ENCODE measurements at places on chromosomes 2 and 18.

DNA sequence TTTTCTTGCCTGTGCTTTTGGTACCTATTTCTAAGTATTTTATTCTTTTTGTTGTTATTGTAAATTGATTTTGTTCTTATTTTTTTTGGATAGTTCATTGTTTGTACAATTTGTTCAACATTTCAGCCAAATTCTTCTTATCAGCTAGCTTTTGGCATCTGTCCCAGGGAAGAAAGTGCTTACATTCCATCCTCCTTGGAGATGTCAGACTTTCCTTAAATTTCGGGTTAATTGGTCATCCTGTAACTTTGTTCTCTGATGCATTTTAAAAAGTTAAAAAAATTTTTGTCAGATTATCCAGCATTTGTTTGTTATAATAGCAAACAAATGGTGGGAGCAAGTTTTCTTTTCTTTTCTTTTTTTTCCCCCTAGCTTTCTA lies 60.3 kb downstream of the PTH2R start:
- DNase-seq = no peak

GRCh38 chr2:14951569-14952285 lies 319.2 kb downstream of the LRATD1 start:
- no peak for DNase-seq

- no peak for DNase-seq
Measured at GRCh38 chr2:99085421-99085820, 56.1 kb upstream of the C2orf15 start.

DNA sequence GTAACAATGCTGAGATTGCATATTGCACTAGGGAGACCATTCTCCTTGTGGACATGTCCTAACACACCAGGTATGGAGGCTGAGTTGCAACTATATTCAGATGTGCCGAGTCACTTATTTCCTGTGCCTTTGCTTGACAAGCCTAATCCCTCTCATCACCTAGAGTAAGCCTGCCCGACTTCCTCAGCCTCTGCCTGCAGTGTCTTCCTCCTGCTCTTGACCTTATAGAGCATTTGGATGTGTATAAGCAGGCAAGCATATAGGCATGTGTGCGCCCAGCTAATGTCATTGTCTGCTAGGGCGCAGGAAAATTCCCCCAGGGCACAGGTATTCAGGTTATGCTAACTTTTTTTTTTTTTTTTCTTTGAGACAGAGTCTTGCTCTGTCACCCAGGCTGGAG lies 316.9 kb downstream of the CDH2 start:
- DNase-seq = no peak

DNA sequence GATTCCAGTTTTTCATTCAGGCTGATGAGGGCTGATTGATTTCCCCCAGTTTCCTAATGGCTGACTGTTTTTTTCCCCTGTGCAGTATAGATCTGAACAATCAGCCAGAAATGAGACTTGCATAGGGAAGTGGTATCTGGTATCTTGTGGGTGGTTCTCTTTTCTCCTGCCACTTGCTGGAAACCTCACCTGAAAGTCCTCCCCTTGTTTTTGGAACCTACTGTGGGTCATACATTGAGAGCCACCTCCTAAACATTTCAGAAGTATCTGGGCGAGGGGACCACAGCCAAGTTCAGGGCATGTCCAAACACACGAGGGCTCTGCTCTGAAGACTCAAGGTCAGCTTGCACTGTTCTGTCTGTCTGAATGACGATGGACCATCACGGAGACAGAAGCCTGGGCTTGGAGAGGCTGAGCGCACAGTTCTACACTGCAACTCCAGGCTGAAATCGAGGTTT lies 19.3 kb downstream of the ALPK2 start:
- DNase-seq = no peak

DNA sequence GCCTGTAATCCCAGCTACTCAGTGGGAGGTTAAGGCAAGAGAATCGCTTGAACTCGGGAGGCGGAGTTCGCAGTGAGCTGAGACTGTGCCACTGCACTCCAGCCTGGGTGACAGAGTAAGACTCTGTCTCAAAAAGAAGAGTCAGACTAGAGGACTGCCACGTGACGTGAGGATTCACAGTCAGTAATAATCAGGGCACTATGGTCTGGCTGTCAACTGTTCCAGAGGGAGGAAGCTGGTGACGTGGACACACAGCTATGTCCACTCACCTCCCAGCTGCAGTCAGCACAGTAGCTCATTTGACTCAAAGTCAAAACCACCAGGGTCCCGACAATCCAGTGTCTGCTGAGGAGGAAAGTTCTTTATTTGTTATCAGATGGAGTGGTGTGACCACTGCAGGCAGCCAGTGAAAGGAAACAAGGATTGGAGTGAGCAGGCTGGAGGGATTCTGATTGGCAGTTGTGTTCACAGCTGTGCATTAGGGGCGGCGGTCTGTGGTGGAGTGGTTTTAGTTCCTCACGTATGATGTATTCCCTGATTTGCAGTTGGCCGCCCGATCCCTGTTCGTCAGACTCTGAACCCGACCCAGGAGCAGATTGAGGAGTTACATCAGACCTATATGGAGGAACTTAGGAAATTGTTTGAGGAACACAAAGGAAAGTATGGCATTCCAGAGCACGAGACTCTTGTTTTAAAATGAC lies 37.9 kb downstream of the MOGAT1 start:
- peak; percentile 5 for DNase-seq

DNA sequence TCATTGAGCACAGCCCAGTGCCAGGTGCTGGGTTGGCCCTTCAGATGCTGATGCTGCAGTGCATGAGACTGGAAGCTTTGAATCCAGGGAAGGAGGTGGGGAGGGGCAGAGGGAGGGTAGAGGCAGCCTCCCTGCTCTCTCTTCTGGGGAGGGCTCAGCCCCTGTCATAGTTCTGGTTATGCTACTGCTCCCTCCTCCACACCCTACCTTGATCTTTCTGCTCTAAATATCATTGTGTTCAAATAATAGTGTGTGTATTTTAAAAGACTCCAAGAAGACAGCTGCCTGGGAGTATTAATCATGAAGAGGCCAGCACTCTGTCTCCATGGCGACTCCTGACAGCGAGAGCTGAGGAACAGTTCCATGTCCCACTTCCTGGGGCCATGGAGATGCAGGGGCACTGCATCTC lies 3.8 kb upstream of the EGR4 start:
- DNase-seq = no peak

DNA sequence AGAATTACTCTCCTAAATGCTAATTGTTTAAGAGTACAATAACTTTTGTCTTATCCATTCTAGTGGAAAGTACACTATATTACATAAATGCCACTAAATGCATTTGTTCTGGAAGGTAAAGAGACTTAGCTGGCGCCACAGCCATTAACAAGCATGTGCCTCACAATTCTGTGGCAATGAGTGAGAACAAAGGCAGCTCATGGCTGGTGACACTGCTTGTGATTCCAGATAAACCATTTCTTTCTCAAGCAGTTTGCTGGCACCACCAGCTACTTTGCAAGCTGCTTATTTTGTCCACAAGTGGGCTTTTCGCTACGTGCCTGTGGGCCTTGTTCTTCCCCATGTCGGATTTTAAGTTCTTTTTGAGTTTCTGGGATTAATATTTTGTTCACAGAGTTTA lies 147.6 kb upstream of the SMAD7 start:
- no peak for DNase-seq

DNA sequence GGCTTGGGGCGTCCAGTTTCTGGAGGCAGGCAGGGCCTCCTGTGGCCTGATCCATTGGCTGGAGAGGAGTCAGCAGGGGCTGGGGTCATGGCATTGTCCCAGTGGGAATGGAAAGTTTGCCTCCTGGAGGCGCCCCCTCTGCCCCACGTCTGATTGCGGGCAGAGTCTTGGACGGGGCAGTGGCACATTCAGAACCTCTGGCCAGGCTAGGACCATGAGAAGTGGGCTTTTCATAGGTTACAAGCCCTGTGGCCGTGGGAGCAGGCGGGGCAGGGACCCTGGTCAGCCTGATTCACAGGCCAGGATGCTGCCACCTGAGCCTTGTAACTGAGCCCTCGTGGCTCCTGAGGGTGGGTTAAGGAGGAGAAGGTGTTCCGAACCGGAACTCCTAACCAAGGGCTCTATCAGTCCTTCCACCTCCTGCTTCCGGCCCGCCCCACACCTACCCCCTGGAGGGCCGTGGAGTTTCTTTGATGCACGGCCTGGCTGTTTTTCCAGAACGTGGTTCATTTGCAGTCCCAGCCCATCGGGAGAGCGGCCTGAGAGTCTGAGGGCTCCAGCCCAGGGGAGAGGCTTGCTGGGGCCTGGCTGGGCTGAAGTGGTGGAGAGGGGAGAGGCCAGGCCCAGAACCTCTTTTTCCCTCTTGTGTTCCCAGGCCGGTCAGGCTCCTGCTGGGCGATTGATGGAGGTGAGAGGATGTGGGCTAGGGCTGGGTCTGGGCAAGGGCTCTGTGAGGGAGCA lies 43.9 kb upstream of the PLB1 start:
- no peak for DNase-seq
